ENCODE measurements at places on chromosomes 12 and 14. TPM values are rescaled to one million over a fixed set of nuclear protein-coding genes. Genes with fewer than 3 reads are reported as not detected.

TMPRSS12 gene
- 1.2 TPM for total RNA-seq

P2RX2 gene
- total RNA-seq: 8.2 TPM

DNA sequence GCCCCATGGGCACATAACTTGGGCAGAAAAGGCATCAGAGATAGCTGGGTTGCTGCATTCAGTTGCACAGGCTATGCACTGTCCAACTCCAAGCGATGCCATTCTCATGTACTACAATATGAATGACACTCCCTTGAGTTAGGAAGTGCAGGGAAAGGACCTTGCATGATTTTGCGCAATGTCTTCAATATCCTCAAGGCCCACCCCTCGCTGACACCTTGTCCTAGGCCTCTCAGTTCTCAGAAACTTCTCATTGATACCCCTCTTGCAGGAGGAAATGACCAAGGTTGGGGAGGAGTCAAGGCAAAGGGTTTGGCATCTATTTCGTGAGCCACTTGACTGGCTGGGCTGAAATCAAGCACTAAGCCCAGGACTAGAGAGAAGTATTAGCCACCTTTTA is 70.4 kb downstream of the ARL6IP4 start:
- H3K27ac ChIP-seq: no peak overlapping the region
- H3K4me3 ChIP-seq: no peak overlapping the region
- no peaks in the 10 kb centered on the region for H3K27me3 ChIP-seq
- no peaks in the 10 kb centered on the region for H3K4me1 ChIP-seq
- H3K36me3 ChIP-seq: no peaks in the 10 kb centered on the region

DNA sequence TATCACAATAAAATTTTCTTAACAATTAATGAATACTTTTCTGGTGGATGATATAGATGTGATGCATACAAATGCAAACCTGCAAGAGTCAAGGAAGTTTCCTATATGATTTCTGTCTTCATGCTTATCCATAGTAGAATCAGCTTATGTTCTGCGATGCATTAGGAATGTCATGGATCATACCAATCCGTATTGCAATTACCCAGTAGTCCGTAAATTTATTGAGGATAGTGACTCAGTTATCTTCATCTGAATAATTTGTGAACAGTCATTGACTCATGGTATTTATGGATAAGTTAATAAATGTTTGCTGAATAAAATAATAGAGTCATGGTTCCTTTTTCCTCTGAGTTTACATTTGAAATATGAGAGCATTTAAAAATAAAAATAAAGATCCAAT is 483.4 kb downstream of the LRFN5 start:
- no peaks in the 10 kb centered on the region for H3K4me1 ChIP-seq
- H3K27me3 ChIP-seq: no peaks in the 10 kb centered on the region
- no peaks in the 10 kb centered on the region for H3K36me3 ChIP-seq
- H3K4me3 ChIP-seq: no peak overlapping the region

TMEM132D gene
- total RNA-seq: 1.3 TPM

GRCh38 chr14:90654831-90655276 is 161.4 kb downstream of the TTC7B start:
- H3K27ac ChIP-seq: no peak overlapping the region
- H3K36me3 ChIP-seq: no peaks in the 10 kb centered on the region
- H3K27me3 ChIP-seq: no peaks in the 10 kb centered on the region
- no peak for DNase-seq
- H3K4me3 ChIP-seq: no peak overlapping the region
- no peaks in the 10 kb centered on the region for H3K4me1 ChIP-seq

- DNase-seq: no peak
- no peaks in the 10 kb centered on the region for H3K36me3 ChIP-seq
- no peaks in the 10 kb centered on the region for H3K27me3 ChIP-seq
- H3K4me1 ChIP-seq: no peaks in the 10 kb centered on the region
- H3K27ac ChIP-seq: no peak overlapping the region
Observed at GRCh38 chr12:120784804-120785203, 59.2 kb downstream of the ACADS start.

GNG2 gene
- 2.7 TPM for total RNA-seq

TTC7B gene
- 25.0 TPM for total RNA-seq

DNA sequence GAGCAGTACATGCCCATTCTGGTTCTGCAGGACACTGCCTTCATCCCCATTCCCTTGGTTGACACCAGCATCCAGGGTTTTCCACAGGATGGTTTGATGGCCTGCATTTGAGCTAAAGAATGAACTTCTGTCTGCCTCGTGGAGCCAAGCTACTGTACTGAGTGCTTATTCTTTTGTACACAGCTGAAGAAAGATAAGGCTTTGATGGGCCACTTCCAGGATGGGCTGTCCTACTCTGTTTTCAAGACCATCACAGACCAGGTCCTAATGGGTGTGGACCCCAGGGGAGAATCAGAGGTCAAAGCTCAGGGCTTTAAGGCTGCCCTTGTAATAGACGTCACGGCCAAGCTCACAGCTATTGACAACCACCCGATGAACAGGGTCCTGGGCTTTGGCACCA is 23.7 kb downstream of the BCL2L14 start:
- no peaks in the 10 kb centered on the region for H3K4me1 ChIP-seq
- no peaks in the 10 kb centered on the region for H3K27me3 ChIP-seq
- H3K27ac ChIP-seq: no peak overlapping the region
